ENCODE measurements at places on chromosomes 4 and X.

DNA sequence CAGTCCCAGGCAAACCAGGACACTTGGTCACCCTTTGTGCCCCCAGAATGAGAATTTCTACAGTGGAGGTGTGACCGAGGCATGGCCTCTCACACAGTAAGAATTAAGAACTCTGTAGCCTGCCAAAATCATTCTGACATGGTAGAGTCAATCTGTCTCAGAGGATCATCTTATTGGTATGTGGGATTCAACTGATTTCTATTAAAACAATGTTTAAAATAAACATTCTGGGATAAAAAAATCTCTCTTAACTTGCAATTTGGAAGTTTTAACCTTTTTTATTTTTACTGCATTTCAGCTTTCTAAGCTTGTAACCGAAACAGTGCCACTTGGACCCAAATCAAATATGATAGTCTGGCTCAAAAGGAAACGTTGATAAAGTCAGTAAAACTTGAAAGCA is 165.4 kb upstream of the LDB2 start:
- peak; percentile 40 for DNase-seq

DNA sequence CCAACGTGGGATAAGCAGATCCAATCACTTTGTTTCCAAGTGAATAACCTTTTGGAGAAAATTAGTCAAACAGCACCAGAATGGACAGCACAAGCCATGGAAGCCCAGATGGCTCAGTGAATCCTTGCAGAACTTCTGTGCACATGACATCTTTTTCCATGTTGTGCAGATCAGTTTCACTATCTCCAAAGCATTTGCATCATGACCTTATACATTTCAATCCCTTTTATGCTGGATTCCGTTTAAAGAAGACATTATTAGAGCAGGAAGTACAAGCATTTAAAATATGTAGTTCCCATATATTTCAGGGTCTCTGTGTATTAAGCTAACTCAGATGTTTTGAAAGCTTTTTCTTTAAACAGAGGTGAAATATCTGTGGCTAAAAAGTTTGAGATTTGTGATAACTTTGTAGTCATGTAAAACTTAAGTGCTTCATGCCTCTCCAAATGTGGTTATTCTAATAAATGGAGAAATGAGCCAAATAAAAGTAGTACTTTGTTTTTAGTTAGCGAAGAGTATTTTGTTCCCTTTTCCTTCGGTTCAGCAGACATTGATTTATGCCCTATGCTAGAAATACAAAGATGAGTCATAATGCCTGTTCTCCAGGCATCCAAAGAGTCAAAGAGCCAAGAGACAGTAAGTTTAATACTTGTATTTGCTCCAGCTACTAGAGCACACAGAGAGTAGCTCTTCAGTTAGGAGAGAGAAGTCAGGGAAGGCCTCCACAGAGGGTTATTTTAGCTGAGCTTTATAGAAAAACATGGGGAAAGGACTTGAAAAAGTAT is 39.0 kb downstream of the PLAC8 start:
- no peak for DNase-seq

DNA sequence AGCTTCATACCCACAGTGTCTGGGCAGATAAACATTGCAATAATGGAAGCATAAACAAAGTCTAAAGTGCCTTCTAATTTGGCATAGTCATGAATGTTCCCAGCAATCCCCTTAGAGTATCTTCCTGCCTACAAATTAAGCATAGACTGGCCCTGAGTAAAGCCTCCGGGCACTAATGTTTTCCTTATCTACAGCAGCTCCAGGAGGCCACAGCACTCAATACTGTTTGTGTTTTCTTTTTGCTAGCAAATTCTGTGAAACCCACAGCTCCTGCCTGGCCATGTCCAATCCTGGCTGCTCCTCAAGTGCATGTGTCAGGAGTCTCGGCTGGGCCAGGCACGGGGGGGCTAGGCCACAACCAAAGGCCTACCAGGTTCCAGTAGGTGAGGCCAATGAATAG is 102.7 kb upstream of the TBC1D9 start:
- DNase-seq: peak; percentile 11

DNA sequence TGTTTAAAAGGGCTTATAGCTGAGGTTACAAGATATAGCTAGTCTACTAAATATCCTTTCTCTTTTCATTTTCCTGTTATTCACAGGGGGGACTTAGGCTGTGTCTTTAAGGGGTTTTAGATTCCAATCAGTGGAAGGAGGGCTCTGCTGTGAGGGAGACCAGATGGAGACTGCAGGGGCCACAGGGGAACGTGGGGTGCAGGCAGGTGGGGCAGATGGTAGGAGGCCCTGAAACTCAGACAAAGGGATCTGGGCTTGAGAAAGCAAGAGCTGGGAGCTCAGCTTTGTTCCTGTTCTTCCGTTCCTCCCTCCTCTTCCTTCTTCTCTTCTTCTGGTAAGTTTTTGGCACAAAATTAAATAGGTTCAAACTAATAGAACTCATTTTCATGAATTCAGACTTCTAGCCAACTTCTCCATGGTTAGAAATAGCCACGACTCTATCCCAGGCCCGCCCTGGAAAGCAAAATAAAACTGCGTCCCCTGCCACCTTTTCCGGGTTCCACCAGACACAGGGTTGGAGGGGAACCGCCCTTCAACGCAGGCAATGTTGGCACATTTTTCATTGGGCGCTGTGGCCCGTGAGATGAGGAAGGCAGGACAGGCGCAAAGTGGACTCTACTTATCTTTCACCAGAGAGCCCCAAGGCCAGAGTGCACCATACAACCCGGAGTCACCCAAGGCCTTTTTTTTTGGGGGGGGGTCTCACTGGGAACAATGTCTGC is 3.5 kb upstream of the TMSB4X start:
- no peak for DNase-seq

DNA sequence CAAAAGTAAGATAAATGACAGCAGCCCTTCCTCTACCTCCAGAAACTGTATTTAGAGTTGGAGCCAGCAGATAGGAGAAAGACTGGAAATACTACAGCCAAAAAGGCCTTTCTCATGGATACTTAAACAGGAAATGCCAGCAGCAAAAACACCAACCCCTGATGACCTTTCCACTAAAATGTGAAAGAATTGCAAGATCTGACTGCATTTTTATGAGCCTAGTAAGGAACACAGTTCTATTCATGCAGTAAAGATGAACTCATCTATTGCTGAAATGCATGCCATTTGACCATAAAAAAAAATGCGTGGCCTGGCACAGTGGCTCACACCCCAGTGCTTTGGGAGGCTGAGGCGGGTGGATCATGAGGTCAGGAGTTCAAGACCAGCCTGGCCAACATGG is 19.9 kb downstream of the ABCG2 start:
- DNase-seq: peak; percentile 67

- no peak for DNase-seq
Observed at GRCh38 chr4:183146478-183146877, 47.4 kb downstream of the WWC2 start.

GRCh38 chr4:153099391-153100140 is 104.7 kb upstream of the TRIM2 start:
- no peak for DNase-seq

- no peak for DNase-seq
Observed at GRCh38 chrX:78545233-78545632, 113.9 kb downstream of the RTL3 start.

DNA sequence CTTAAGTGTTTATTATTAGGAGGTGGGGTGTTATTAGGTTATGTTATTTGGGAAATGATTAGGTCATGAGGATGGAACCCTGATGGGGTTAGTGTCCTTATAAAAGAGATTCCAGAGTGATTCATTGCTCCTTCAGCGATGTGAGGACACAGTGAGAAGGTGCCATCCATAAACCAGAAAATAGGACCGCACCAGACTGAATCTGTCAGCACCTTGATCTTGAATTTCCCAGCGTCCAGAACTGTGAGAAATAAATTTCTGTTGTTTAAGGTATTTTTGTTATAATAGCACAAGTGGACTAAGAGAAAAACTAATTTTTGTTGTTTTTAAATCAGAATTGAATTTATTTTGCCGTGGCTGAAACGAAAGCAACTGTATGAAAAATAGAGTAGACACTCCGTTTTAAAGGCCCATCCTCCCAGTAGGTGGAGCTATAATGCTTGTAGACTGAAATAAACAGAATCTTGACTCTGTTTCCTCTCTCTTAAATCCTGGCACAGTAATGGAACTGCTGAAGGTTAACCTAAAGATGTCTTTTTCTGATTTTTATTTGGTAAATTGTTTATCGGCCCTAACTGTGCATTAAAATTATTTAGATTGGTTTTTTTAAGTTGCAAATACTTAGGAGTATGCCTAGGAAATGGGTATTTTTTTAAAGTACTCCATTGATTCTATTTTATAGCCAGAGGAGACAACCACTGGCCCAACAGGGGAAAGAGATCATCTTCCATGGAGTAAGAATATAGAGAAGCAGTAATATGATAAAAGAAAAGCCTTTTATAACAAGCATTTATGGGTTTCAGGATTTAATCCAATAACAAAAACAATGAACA is 133.2 kb upstream of the ADAMTS3 start:
- DNase-seq: peak; percentile 25

- no peak for DNase-seq
Observed at GRCh38 chr4:2297606-2298531, 36.0 kb upstream of the MXD4 start.

DNA sequence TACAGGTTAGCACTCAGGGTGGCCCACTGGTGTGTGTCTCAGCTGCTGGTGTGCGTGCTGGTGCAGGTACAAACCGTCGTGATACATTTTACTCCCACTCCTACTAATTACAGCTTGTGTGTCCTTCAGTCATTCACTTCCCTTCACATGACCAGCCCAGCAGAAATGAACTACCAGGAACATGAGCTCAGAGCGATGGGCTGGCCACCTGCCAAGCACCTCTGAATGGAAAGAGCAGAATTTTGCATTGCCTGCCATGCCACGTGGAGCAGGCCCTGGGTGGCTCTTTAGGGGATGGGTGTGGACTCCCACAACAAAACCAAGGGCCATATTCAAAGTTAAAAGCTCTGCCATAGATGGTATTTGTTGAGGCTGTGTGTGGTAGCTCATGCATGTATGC is 58.9 kb upstream of the PGM2 start:
- DNase-seq: no peak

GRCh38 chr4:126182336-126182735 is 867.6 kb downstream of the FAT4 start:
- DNase-seq: no peak

- no peak for DNase-seq
Observed at GRCh38 chr4:170391066-170391740, 301.4 kb upstream of the AADAT start.

GRCh38 chr4:82930848-82931755 is 30.6 kb downstream of the THAP9 start:
- no peak for DNase-seq

DNA sequence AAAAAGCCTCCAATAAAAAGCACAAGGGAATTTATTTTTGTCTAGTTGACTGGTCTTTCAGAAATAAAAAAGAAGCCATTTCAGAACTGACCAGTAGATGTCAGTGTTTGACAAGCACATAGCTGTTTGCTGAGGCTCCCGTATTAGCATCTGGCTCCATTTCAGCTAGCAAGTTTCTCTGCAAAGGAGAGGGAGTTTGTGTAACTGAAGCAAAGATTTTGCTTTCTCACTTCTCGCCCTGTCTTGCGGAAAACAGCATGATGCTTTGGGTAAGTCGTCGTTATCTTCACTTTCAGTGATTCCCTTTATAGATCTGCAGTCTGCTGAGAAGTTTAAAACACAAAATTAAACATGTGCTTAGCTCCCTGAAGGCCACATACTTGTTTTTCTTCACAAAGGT is 85.5 kb downstream of the CT47B1 start:
- peak; percentile 60 for DNase-seq

DNA sequence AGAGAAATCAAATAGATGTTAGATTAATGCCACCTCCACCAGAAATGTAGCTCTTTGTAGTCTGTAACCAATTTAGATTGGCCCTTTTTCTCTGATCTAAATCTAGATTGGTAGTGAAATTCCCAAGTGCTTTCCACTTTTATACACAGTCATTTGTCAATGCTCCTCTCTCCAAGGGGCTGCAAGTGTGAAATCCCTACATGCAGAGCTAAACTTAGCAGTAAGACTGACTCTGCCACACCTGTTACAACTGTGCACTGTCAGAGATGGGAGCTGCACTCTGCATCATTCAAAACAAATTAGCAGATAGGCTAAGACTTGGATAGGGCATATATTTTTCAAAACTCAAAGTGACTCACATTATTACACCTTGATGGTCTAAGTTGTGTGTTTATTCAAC is 9.1 kb downstream of the SERTM2 start:
- no peak for DNase-seq

DNA sequence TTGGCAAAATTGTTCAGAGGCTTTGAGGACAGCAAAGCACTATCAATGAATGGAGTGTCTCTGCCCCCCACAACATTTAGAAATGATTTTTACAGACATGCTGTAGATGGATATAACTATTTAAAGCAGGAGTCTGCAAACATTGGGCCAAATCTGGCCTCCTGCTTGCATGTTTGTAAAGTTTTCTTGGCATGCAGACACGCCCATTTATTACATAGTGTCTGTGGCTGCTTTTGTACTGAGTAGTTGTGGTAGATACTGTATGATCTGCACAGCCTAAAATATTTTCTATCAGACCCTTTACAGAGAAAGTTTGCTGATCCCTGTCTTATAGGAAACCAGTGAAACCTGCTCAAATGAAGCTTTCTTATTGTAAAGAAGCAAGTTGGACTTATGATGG is 45.5 kb upstream of the PHEX start:
- no peak for DNase-seq

DNA sequence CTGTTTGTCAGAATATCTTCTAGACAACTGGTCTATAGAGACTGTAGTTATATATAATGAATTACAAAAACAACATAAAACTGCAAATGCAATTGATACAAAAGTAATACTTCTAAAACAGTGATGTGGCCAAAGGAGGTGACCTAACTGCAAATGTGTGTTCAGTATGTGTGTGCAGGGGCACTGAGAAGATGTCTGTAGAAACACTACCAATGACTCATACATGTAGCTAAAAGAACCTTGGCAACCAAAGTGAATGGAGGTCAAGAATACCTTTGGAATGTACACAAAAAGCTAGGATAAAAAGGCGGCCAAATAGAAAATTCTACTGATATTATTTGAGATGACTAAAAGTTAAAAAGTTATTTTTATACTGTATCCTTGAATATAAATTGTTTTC is 261.8 kb downstream of the CAMK2D start:
- peak; percentile 12 for DNase-seq

DNA sequence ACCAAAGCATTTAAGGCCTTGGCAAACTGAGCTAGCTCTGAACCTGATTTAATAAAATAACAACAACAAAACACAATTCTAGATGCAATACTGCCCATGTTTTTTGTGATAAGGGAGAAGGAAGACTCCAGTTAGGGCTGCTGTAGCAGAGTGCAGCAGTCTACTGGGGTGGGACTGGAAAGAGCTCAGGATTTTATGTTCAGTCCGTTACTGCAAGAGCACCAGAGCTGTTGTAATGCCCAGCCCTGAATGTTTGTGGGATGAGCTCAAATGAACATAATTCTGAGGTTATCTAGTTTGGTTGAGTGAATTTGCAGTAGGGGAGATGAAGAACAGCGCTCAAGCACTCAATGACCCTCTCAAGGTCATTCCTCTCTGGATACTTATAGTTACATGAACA is 743.8 kb downstream of the FAT4 start:
- DNase-seq: no peak

DNA sequence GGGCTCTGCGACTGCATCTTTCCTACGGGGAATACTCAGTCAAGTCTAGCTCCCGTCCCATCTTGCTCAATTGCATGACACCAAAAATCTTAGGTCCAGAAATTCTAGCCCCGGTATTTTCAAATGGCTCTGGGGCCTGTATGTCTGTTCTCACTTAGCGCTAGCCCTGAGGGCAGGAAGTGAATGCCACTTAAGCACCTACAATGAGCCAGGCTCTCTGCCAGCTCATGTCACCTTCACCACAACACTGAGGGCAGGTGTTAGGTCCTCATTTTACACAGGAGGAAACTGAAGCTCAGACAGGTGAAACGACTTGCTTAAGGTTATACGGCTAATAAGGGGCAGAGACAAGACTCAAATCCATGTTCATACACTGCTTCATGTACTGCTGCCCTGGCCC is 282.8 kb downstream of the PPP1R2C start:
- no peak for DNase-seq

All from AG09319 (cell line).